ENCODE measurements at places on chromosomes 12 and 14.

DNA sequence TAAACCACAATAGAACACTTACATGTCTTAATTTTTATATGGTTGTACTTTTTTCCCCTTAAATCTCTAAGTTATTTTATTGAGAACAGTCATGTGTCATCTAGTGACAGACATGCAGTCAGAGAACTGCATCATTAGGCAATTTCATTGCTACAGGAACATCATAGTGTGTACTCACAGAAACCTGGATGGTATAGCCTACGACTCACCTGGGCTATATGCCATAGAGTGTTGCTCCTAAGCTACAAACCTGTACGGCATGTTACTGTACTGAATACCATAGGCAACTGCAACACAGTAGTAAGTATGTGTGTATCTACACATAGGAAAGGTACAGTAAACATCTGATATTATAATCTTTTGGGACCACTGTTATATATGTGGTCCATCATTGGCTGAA is 557.6 kb downstream of the PRKD1 start:
- no peak for DNase-seq

DNA sequence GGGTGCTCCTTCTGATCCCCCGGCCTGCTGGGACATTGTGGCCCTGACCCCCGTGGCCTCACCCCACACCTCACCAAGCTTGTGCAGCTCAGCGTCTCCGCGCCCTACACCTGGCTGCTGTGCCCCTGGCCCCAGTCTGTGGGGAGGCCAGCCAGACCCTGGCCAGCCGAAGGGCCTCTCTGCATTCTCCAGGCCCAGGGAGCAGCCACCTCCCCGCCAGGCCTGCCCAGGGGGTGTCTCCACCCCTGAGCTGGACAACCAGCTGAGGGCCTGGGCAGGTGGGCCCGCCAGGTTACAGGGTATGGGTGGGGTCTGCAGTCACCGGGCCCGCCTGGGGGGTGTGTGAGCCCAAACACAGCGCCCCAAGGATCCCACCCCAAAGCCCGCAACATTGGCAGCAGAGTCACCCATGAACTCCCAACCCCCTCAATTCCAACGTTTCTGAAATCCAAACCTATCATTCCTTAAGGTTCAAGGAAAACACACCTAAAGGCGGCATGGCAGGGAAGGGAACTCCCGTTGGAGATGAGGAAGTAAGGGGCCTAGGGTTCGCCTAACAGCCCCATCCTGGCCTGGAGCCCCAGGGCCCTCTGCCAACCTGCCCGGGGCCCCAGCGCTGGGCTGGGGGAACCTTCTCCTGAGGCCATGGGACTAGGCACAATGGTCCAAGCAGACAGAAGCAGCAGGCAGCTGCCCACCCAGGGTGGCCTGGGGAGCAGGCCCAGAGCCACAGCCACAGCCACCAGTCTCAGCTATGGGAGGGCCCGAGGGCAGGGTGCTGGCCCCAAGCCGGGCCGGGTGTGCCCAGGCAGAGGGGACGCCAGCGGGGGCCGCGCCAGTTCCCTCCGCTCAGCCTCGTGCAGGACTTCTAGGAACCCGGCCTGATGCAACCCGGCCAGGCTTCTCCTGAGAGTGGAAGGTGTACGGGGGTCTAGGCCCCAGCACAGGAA is 8.5 kb downstream of the AKT1 start:
- no peak for DNase-seq

DNA sequence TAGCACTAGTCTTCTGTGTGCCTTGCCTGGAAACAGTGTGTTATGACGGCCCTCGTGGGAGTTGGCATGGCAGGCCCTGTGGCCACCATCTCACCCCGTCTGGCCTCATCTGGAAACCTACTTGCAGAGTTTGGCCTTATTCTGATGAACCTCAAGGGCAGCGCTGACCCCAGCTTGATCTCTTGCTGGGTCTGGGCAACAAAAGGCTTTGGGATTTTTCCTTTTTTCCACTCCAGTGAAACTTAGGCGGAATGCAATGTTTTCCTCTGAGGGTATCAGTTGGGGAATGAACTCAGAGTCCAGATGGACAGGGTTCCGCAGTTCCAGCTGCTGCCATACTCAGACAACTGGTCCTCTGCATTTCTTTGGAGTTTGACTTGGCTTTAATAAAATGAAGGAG is 15.9 kb downstream of the CACNA1C start:
- DNase-seq, result no peak

- DNase-seq, result peak; percentile 39
Observed at GRCh38 chr12:38328306-38328895, 11.8 kb downstream of the ALG10B start.

GRCh38 chr12:67690656-67691055 is 42.1 kb downstream of the DYRK2 start:
- no peak for DNase-seq

- peak; percentile 76 for DNase-seq
Observed at GRCh38 chr12:89181271-89181920, 170.9 kb downstream of the DUSP6 start.

- no peak for DNase-seq
Observed at GRCh38 chr14:67892466-67893100, 73.0 kb downstream of the RAD51B start.

DNA sequence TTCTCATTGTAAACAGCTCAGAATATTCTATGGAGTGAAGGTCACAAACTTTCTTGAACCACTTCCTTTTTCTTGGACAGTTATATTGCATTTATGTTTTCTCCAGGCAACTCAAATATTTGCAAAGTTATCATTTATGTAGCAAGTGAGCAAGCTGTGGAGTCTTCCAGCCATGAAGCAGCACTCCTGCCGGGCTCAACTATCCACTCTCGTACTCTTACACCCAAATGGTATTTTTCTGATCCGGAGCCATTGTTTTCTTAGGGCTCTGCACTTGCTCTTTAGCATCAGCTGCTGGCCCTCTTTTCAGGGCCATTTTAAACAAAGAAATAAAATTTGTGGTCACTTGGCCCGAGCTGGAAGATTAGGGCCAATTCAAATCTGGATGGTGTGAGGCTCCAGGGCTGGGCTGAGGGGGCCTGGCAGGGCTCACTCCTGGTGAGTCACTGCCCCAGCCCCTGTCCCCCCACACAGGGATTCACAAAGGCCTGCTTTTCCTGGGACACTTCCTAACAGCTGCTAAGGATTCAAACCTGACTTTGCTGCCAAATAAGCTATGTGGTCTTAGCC is 19.7 kb downstream of the SYNE3 start:
- DNase-seq, result peak; percentile 33

- no peak for DNase-seq
Observed at GRCh38 chr12:111342376-111342775, 26.5 kb downstream of the PHETA1 start.

GRCh38 chr12:22729431-22729956 is 104.5 kb downstream of the ETNK1 start:
- no peak for DNase-seq

DNA sequence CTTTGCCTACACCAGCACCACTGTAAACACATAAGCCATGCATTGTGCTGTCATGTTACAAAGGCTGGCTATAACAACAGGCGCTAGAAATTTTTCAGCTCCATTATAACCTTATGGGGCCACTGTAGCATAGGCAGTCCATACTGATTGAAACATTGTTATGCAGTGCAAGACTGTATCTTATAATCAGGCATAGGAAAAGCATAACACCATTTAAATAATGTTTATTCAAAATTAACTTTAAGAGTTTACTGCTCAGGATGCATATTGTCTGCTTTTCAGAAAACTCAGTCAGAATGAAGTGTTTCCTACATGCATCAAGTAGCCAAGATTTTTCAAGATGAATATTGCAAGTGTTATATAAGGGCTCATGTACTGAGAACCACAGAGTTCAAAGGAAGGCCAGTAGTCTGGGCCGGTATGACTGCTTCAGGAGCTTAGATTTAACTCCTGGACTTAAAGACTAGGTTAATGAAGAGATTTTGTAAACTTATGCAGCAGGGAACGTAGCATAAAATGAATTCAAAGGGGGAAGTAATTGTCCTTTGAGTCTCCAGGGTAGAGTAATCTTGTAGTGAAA is 46.9 kb downstream of the ATXN7L3B start:
- DNase-seq, result no peak

GRCh38 chr14:22845821-22846625 is 9.6 kb downstream of the MMP14 start:
- no peak for DNase-seq

GRCh38 chr12:50707396-50707795 is 56.5 kb upstream of the ATF1 start:
- DNase-seq, result no peak

GRCh38 chr12:124636138-124636978 is 68.9 kb upstream of the NCOR2 start:
- DNase-seq, result peak; percentile 78

GRCh38 chr14:104979758-104980610 is 1.8 kb upstream of the AHNAK2 start:
- DNase-seq, result no peak

DNA sequence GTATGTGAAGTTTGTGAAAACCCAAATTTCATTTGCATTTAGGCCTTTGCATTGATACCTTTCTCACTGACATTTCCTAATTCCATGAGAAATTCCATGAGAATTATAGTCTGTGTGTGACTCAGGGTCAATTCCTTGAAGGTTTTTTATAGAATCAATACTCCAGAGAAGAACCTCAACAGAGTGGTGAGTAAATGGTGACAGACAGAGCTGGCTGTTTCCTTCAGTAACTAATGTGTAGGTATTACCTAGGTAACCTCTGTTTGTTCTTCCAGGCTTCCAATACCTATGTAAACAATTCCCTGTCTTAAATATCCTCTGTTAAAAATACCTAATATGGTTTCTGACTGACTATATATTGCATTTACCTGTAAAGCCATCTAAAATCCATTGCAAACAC is 117.0 kb downstream of the TTC8 start:
- no peak for DNase-seq

DNA sequence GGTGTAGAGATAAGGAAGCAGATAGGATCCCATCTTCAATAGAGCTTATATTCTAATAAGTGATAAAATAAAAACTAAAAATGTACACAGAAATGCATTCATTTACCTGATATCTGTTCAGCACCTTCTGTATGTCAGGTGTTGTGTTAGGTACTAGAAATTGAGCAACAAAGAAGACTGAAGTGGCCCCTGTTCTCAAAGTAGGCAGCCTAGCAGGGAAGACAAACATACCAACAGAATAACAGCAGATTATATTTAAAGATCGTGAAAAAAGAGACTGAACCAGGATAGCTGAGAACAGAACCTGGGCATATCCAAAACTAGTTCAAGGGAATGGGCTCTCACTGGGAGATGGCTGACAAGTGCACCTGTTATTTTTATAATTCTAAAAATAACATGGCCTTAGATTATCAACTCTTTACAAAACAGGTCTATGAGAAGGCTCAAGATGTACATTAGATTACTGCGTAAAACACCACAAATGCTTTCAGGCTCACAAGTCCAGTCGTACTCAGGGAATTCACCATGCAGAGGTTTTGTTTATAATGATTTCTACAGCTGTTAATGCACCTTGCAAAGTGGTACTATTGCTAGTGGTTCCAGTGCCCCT is 16.4 kb downstream of the ANO6 start:
- no peak for DNase-seq

DNA sequence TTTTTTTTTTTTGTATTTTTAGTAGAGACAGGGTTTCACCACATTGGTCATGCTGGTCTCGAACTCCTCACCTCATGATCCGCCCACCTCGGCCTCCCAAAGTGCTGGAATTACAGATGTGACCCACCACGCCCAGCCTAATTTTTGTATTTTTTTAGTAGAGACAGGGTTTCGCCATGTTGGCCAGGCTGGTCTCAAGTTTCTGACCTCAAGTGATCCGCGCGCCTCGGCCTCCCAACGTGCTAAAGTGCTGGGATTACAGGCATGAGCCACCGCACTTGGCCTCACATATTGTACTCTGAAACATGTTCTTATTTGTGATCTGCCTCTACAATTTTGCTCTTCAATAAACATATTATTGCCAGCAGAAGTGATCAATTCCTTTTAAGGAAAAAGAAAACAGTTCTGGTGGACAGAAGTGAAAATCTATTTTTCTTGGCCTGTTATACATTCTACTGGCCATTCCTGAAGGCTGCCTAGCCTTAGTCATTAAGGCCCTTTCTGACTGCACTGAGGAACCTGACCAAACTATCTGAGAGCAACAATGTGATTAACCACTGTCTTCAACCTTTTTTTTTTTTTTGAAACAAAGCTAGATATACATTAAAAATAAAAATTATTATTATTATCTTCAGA is 36.1 kb downstream of the SNX6 start:
- DNase-seq, result no peak

DNA sequence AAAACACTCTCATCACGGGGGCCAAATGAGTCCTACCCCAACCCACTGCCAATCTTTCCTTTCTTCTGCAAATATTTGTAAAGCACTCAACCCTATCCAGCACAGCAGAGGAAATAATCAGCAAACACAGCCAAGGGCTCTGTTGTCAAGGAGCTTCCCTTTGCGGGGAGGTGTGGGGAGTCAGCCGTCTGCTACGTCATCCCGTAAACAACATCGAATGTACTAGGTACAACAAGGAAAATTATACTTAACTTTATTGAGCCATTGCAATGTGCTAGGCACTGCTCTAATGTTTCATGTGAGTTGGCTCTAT is 22.8 kb downstream of the TMEM63C start:
- no peak for DNase-seq

GRCh38 chr14:26896447-26896846 is 298.6 kb upstream of the NOVA1 start:
- DNase-seq, result no peak

DNA sequence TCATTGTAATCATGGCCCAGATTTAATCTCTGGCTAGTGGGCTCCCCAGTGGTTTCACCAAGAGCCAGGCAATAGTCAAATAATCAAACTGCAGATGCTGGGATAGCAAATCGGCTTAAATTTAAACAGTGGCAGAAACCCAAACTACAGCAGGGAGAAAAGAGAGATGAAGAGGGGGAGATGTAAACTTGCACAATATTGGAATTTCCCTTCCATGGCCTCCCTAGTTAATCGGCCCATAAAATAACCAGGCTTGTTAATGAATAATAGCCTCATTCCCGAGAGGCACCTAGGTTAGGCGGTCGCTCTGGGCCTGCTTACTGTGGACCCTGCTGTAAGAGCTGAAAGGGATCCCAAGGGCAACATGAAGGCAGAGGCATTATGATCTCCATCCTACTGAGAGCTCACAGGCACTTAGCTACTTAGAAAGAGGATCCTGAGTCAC is 116.2 kb downstream of the NUAK1 start:
- no peak for DNase-seq

DNA sequence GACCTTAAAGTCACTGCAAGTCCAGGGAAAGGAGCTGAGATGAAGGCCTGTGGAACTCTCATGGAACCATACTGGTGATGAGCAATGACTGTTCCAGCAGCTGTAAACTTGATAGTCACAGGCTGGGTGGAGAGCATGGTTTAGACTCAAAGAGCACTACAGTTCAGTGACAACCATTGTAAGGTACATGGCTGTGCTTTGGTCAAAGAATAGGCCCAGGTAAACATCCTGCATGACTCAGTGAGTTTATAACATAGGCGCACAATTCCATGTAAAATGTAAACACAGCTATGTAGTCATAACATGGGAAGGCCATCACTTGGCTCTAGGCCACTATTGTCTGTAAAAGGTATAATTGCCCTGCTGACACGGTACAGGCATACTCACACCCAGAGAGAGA is 119.3 kb upstream of the FSCB start:
- DNase-seq, result no peak

DNA sequence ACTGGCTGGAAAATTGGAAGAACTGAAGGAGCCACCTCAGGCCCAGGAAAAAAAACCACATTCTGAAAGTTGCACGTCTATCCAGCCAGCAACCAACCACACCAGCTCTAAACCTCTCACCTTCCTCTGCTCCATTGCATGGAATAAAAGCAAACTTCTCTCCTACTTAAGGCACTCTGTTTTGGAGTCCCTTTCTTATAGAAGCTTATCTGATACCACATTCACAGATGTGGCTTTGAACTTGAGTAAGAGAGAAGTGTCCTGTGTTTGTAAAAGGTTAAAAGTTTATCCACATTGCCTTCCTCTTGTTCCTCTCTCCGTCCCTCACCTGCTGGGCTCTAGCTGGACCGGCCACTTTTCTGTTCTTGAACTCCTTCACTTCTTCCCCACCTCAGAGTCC is 99.6 kb upstream of the PLXNC1 start:
- DNase-seq, result no peak
